ENCODE measurements at places on chromosomes 7 and 10.

- no peak for DNase-seq
Observed at GRCh38 chr10:78672918-78673317, 395.8 kb upstream of the ZMIZ1 start.

- DNase-seq = no peak
Observed at GRCh38 chr10:132827423-132827789, 41.5 kb upstream of the NKX6-2 start.

DNA sequence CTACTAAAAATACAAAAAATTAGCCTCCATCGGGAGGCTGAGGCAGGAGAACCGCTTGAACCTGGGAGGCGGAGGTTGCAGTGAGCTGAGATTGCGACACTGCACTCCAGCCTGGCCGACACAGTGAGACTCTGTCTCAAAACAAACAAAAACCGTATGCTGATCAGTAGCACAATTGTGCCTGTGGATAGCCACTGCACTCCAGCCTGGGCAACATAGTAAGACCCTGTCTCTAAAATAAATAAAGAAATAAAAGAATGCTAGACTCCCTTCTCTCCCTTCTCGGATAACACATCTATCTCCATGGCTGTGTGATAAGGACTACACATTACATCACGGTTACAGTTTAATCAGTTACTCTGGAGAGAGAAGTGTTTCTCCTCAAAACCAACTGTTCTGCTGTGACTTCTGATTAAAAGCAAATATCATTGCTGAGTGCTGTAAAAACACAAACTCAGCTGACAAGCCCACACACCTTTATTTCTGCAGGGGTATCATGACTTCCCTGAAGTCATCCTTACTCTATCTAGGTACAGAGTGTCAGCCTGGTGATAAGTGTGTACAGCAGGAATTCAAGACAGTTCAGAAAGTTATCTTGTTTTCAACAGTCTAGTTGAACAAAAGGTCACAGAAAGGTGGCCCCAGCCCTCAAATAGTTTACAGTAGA is 5.3 kb upstream of the ARHGAP19 start:
- DNase-seq = no peak

GRCh38 chr10:72658696-72659400 is 33.0 kb upstream of the MICU1 start:
- DNase-seq = no peak

DNA sequence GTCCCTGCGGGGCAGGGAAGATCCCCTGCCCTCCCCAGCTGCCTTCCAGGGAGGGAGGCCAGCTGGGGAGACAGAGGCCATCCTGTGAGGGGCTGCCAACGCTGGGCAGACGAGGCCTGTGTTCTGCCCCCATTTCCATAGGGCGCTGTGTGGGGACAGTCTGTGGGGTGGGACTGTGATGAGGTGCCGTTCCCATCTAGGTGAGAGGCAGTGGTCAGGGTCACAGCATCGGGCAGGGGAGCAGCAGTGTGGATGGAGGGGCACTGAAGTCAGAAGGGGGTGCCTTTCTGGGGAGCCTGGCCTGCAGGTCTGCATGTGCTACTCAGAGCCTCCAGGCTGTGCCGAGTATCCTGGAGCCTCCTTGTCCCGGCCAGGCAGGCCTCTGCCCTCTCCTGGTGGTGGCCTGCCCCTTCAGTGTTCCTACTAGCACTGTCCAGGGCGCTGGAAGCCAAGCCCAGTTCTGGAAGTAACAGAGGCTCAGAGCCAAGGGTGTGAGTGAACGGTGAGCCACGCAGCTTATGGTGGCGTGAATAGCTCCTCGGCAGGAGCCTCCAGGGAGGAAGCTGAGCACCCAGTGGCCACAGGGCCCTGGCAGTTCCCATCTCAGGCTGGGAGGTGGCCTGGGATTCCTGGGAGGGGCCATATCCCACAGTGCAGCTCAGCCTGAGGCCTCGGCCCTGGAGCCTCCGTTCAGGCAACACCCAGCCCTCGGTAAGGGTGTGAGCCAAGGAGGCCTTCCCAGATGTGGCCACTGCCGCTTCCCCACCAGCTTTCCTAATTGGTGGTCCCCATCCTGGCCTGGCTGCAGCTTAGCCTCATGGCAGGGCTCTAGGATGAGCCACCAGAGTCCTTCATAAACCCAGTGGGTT is 23.3 kb upstream of the CSGALNACT2 start:
- DNase-seq = no peak

GRCh38 chr10:27134371-27134770 is 19.8 kb downstream of the YME1L1 start:
- DNase-seq = no peak

DNA sequence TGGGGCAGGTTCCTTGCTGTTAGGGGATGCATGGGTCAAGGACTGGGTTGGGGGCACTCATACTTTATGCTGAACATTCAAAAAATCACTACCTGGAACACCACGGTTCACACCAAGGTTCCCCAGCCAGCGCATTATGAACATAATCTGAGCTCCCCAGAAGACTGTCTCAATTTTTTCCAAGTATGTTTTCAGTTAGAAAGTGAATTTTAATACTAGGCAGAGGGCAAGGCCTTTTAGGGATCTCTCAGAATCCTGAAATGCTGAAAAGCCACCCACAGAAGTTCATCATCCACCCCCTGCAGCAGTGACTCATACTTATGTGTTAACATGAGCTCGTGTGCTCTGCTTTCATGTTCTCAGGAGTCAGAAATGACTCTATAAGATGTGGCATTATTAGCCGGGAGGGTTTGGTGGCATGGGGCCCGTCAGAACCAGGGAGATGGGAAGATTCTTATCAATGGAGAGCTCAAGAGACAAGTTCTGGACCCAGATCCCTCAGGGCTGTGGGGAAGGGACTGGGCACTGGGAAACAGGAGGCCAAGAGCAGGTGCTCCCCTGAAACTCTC is 185.2 kb upstream of the ITGB1 start:
- peak; percentile 33 for DNase-seq

GRCh38 chr7:2544541-2545188 is 10.7 kb downstream of the BRAT1 start:
- no peak for DNase-seq

GRCh38 chr7:8371742-8372141 is 61.7 kb upstream of the NXPH1 start:
- DNase-seq = no peak

- no peak for DNase-seq
Observed at GRCh38 chr10:90968328-90969081, 47.6 kb upstream of the ANKRD1 start.

GRCh38 chr7:8172372-8173354 is 89.3 kb downstream of the ICA1 start:
- no peak for DNase-seq

GRCh38 chr10:129511758-129512157 is 44.7 kb downstream of the MGMT start:
- no peak for DNase-seq

DNA sequence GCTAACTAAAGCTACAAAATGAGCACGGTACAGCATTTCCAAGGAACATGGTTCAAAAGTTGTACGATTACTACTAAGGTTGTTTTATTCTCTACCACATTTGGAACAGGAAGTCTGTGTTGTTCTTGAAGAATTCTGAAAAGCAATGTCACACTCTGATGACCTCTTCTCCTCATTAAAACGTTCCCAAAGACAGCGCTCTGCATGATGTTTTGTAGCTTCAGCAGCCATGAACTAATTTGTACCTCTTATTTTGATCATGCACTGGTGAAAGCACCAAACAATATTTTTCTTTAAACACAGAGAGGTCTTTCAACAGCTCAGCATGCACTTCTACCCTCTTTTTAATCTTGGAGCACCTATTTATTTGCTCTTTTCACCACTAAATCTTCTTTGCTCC is 75.0 kb upstream of the TES start:
- DNase-seq = no peak

- DNase-seq = no peak
Observed at GRCh38 chr7:80413383-80413945, 98.4 kb downstream of the GNAT3 start.

Measured in activated CD4-positive, CD25-positive, alpha-beta regulatory T cell treated with anti-CD3 and anti-CD28 coated beads, Interleukin-2, amount 50 U/mL, for 16 hours (primary cell).